B cell (primary cell): ENCODE measurements at places on chromosomes 13 and 19.
A peak's percentile ranks its signal among the peaks of the same experiment; 100 is the strongest.

GRCh38 chr19:38277969-38278680, 13.8 kb downstream of the SPINT2 start:
- H3K27me3 ChIP-seq: no peaks in the 10 kb centered on the region
- no peaks in the 10 kb centered on the region for H3K4me1 ChIP-seq
- no peak overlapping the region for H3K27ac ChIP-seq
- H3K4me3 ChIP-seq: no peak overlapping the region
- peaks cover 4% of the 10 kb centered on the region for H3K36me3 ChIP-seq
- DNase-seq: no peak

GRCh38 chr19:38670921-38671398, 23.5 kb downstream of the ACTN4 start:
- no peak for DNase-seq
- no peak overlapping the region for H3K27ac ChIP-seq
- no peaks in the 10 kb centered on the region for H3K27me3 ChIP-seq
- H3K4me1 ChIP-seq: peaks cover 54% of the 10 kb centered on the region
- no peak overlapping the region for H3K4me3 ChIP-seq
- no peaks in the 10 kb centered on the region for H3K36me3 ChIP-seq

DNA sequence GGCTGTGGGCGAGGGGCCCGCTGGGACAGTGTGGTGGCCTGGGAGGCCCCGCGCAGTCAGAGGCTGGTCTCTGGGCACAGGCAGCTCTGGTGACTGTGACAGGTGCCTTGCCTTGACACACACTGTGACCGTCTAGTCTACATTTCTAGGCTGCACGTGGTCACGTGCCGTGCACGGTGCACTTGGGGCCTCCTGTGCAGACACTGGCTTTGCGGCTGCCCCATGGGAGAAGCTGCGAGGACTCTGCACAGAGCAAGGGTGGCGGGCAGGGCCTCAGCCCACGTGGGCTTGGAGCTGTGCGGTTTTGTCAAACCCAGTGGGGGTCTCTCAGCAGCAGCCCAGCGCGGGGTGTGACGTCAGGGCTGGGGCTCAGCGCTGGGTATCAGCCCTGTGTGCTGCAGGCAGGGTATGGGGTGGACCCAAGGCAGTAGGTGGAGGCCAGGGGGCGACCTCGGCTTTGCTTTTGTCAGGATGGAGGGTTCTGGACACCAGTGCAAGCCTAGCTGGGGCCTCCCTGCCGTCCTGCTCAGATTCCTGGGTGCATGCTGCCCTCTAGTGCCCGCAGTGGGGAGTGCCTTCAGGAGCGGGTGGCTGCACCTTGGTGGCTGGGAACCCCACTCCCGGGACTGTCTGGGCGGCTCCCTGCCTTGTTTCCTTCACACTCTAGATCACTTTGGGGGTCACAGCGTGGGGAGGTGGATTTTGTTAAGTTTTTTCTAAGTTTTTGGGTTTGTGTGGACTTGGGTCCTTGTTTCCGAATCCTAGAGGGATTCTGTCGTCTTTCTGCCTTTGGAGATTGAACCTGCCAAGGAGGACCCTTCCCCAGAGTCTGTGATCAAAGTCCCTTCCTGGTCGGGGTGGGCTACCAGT, 62.6 kb downstream of the KDM4B start:
- DNase-seq: peak; percentile 83
- H3K27ac ChIP-seq: no peak overlapping the region
- no peaks in the 10 kb centered on the region for H3K27me3 ChIP-seq

- no peak for DNase-seq
- H3K4me3 ChIP-seq: no peak overlapping the region
- H3K4me1 ChIP-seq: no peaks in the 10 kb centered on the region
- H3K27me3 ChIP-seq: no peaks in the 10 kb centered on the region
Measured at GRCh38 chr13:23018143-23018542, 162.6 kb upstream of the SGCG start.

DNA sequence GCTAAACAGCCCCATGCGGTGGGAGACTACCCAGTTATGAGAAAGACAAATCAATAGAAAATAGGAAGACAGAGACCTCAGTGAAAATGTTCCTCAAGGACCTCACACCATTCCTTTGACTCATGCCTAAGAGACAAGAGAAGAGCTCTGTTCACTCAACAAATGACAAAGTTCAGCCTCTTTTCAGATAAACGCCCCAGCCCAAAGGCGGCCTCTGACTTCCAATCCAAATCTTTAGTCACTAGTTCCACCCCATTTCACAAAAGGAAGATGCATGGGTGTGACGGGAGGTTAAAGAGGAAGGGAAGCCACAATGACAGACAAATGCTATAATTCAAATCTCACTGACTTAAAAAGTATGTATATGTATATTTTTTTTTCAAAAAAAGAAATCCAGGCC, 8.1 kb downstream of the CARS2 start:
- peaks cover 4% of the 10 kb centered on the region for H3K36me3 ChIP-seq
- H3K27ac ChIP-seq: no peak overlapping the region
- H3K4me1 ChIP-seq: peaks cover 18% of the 10 kb centered on the region
- H3K27me3 ChIP-seq: no peaks in the 10 kb centered on the region
- no peak for DNase-seq
- H3K4me3 ChIP-seq: no peak overlapping the region

GRCh38 chr19:46218160-46218559, 11.4 kb upstream of the IGFL1 start:
- H3K27ac ChIP-seq: no peak overlapping the region
- no peaks in the 10 kb centered on the region for H3K36me3 ChIP-seq
- H3K4me3 ChIP-seq: no peak overlapping the region

DNA sequence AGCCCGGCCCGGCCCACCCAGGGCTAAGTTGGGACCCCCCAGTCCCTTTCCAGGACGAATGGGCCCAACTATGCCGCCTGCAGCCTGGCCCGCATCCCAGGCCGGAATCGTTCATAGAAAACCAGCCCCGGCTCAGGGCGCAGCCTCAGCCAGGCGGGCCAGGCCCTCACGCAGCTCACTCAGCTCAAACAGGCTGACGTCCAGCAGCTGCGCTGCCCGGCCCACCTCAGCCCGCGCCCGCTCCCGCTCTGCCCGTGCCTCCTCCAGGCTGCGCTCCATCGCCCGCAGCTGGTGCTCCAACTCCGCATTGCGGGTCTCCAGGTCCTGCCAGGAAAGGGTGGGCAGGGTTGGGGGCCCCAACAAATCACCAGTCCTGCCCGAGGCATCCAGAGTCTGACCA, 9.8 kb downstream of the DDX49 start:
- DNase-seq: no peak
- no peak overlapping the region for H3K4me3 ChIP-seq
- H3K4me1 ChIP-seq: peaks cover 7% of the 10 kb centered on the region
- no peak overlapping the region for H3K27ac ChIP-seq
- H3K27me3 ChIP-seq: peaks cover 8% of the 10 kb centered on the region
- no peaks in the 10 kb centered on the region for H3K36me3 ChIP-seq

DNA sequence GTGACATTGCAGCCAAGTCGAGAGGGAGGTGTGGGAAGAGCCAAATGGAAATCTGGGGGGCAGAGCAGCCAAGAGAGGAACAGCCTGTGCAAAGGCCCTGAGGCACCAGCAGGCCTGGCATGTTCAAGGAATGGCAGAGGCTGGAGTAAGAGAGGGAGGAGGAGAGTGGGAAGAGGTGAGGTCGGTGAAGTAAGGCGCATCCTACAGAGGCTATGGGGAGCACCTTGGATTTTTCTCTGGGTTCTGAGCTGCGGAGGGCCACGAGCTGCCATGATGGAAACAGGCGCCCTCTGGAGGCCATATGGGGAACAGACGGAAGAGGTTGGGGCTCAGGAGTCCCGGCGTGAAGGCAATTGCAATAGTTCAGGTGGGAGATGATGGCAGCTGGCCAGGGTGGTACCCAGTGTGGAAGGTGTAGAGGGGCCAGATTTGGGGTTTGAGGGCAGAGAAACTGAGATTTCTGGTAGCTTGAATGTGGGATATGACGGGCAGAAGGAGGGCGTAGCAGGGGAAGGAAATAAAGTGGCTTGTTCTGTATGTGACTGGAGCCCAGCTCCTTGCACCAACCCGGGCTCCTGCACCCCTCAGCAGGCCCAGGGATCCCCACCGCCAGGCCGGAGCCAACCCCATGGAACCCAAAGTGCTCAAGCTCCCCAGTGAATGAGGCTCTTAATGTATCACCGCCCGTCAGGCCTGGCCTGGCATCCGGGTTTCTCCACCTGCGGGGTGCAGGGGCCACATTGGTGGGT, 20.5 kb upstream of the STRN4 start:
- no peaks in the 10 kb centered on the region for H3K27me3 ChIP-seq
- H3K4me3 ChIP-seq: no peak overlapping the region
- H3K27ac ChIP-seq: no peak overlapping the region
- H3K4me1 ChIP-seq: no peaks in the 10 kb centered on the region
- H3K36me3 ChIP-seq: no peaks in the 10 kb centered on the region

DNA sequence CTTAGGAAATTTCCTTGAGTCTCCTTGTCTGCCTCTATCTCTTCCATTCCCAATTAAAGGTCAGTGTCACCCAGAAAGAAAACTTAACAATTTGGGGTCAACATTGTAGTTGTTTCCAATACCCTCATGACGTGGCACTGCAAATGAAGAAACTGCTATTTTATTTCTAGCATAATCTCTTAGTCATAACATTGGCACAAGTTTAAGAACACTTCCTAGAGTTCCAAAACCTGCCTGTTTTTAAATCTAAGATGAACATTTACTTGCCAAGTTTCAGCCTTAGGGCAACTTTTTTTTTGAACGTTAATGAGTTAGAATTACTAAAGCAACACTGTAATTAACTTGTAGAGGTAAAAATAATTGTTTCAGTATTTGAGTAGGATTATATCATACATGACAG, 108.0 kb downstream of the LMO7 start:
- no peak overlapping the region for H3K4me3 ChIP-seq
- H3K4me1 ChIP-seq: no peaks in the 10 kb centered on the region
- H3K27ac ChIP-seq: no peak overlapping the region

GRCh38 chr13:86446311-86446710, 647.1 kb upstream of the SLITRK6 start:
- no peak overlapping the region for H3K27ac ChIP-seq
- no peaks in the 10 kb centered on the region for H3K4me1 ChIP-seq
- H3K27me3 ChIP-seq: no peaks in the 10 kb centered on the region
- DNase-seq: no peak
- H3K36me3 ChIP-seq: no peaks in the 10 kb centered on the region
- H3K4me3 ChIP-seq: no peak overlapping the region

- no peak overlapping the region for H3K4me3 ChIP-seq
- no peaks in the 10 kb centered on the region for H3K36me3 ChIP-seq
- H3K27ac ChIP-seq: no peak overlapping the region
Measured at GRCh38 chr13:54210397-54211049, 1181.9 kb downstream of the OLFM4 start.

DNA sequence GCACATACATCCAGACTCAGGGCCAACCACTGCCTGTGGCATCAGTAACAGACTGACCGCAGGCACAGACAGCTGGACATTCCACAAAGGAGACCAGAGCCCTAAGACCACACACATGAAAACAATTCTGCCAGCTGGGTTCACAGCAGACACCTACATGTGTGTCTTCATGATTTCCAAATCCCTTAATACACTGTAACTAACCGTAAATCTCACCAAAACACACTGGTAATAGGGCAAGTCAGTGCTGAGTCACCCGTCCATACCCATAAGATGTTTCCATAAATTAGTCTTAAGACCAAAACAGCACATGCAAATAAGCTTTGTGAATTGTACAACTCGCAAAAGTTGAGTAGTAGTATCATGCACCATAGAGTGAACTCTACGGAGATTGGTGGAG, 65.4 kb downstream of the TUBGCP3 start:
- no peaks in the 10 kb centered on the region for H3K4me1 ChIP-seq
- no peaks in the 10 kb centered on the region for H3K27me3 ChIP-seq
- peaks cover 9% of the 10 kb centered on the region for H3K36me3 ChIP-seq
- no peak for DNase-seq

DNA sequence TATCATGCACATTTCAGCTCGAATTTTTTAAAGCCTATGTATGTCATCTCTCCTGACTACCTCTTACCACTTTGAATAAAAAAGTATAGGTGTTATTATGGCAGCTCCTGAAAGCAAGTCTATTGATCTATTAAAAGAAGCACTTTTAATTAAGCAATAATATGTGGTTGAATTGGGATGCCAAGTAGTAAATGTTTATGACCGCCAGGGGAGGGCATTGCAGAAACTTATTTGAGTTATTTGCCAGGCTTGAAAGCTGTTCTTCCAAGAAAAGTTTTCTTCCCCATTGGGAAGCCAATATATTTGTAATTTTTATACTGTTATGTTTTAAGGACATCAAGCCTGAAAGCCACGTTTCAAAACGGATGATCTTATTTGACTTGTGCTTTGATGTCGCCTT, 88.1 kb upstream of the SOX21 start:
- no peaks in the 10 kb centered on the region for H3K36me3 ChIP-seq
- H3K27ac ChIP-seq: no peak overlapping the region
- H3K4me1 ChIP-seq: no peaks in the 10 kb centered on the region
- no peak overlapping the region for H3K4me3 ChIP-seq
- H3K27me3 ChIP-seq: no peaks in the 10 kb centered on the region

- DNase-seq: no peak
- peaks cover 8% of the 10 kb centered on the region for H3K4me1 ChIP-seq
- no peaks in the 10 kb centered on the region for H3K27me3 ChIP-seq
- H3K27ac ChIP-seq: no peak overlapping the region
- H3K4me3 ChIP-seq: no peak overlapping the region
Measured at GRCh38 chr19:43430142-43430710, 15.5 kb downstream of the TEX101 start.

- no peak overlapping the region for H3K4me3 ChIP-seq
- no peaks in the 10 kb centered on the region for H3K36me3 ChIP-seq
- H3K4me1 ChIP-seq: no peaks in the 10 kb centered on the region
- H3K27me3 ChIP-seq: no peaks in the 10 kb centered on the region
- no peak for DNase-seq
Measured at GRCh38 chr19:46756544-46756888, 10.3 kb upstream of the STRN4 start.

DNA sequence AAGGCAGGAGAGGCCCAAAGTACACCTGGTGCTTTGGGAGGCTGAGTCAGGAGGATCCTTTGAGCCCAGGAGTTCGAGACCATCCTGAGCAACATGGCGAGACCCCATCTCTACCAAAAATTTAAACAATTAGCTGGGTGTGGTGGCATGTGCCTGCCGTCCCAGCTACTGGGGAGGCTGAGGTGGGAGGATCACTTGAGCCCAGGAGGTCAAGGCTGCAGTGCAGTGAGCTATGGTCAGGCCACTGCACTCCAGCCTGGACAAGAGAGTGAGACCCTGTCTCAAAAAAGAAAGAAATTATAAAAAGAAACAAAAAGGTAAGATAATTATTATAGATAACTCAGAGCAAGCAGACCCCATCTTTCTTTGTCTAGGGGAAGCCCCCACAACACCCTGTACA, 1.9 kb downstream of the HOMER3 start:
- no peaks in the 10 kb centered on the region for H3K36me3 ChIP-seq
- peaks cover 16% of the 10 kb centered on the region for H3K4me1 ChIP-seq
- no peaks in the 10 kb centered on the region for H3K27me3 ChIP-seq

GRCh38 chr19:14141041-14141440, 4.7 kb upstream of the ASF1B start:
- H3K27me3 ChIP-seq: no peaks in the 10 kb centered on the region
- no peak overlapping the region for H3K4me3 ChIP-seq
- H3K4me1 ChIP-seq: peaks cover 13% of the 10 kb centered on the region
- H3K27ac ChIP-seq: no peak overlapping the region
- no peaks in the 10 kb centered on the region for H3K36me3 ChIP-seq
- DNase-seq: no peak

- no peaks in the 10 kb centered on the region for H3K27me3 ChIP-seq
- no peak overlapping the region for H3K4me3 ChIP-seq
- H3K4me1 ChIP-seq: no peaks in the 10 kb centered on the region
- no peak overlapping the region for H3K27ac ChIP-seq
- H3K36me3 ChIP-seq: no peaks in the 10 kb centered on the region
- no peak for DNase-seq
Measured at GRCh38 chr13:97567510-97568243, 133.7 kb downstream of the RAP2A start.

- H3K4me1 ChIP-seq: peaks cover 43% of the 10 kb centered on the region
- H3K4me3 ChIP-seq: no peak overlapping the region
- peak; percentile 51 for DNase-seq
- H3K27me3 ChIP-seq: no peaks in the 10 kb centered on the region
- H3K36me3 ChIP-seq: peaks cover 4% of the 10 kb centered on the region
Measured at GRCh38 chr13:106561551-106562170, 6.3 kb downstream of the ARGLU1 start.

- peaks cover 38% of the 10 kb centered on the region for H3K27me3 ChIP-seq
- DNase-seq: peak; percentile 78
Measured at GRCh38 chr19:3304871-3305423, 61.4 kb upstream of the NFIC start.
